ENCODE measurements at places on chromosomes 2 and 18. TPM values are rescaled to one million over a fixed set of nuclear protein-coding genes. Genes with fewer than 3 reads are reported as not detected.

Gene MARCO
- total RNA-seq = not detected

Gene NEU2
- total RNA-seq = not detected

Gene G6PC2
- total RNA-seq = not detected

Gene GRHL1
- 0.93 TPM for total RNA-seq

Gene INPP5D
- total RNA-seq = 49.3 TPM

Gene IL36G
- not detected for total RNA-seq

Gene RNU2-63P
- 42.7 TPM for total RNA-seq

Gene EIF2B4
- total RNA-seq = 47.1 TPM

Gene C2orf68
- 26.7 TPM for total RNA-seq

- no peaks in the 10 kb centered on the region for H3K4me1 ChIP-seq
- no peak for DNase-seq
- no peak overlapping the region for H3K4me3 ChIP-seq
- H3K27me3 ChIP-seq = no peaks in the 10 kb centered on the region
Measured at GRCh38 chr18:48821845-48822244, 128.9 kb downstream of the SMAD7 start.

- no peak overlapping the region for H3K27ac ChIP-seq
- no peak overlapping the region for H3K4me3 ChIP-seq
- no peaks in the 10 kb centered on the region for H3K4me1 ChIP-seq
- H3K36me3 ChIP-seq = no peaks in the 10 kb centered on the region
- no peaks in the 10 kb centered on the region for H3K27me3 ChIP-seq
Measured at GRCh38 chr2:202933958-202934357, 21.9 kb downstream of the CARF start.

- H3K4me1 ChIP-seq = no peaks in the 10 kb centered on the region
- H3K27ac ChIP-seq = no peak overlapping the region
- H3K27me3 ChIP-seq = no peaks in the 10 kb centered on the region
- DNase-seq = no peak
- H3K4me3 ChIP-seq = no peak overlapping the region
Measured at GRCh38 chr2:151878655-151879563, 50.7 kb upstream of the ARL5A start.

GRCh38 chr2:30362468-30363081, 84.5 kb upstream of the LCLAT1 start:
- H3K27me3 ChIP-seq = no peaks in the 10 kb centered on the region
- H3K4me1 ChIP-seq = peaks cover 40% of the 10 kb centered on the region
- no peak overlapping the region for H3K4me3 ChIP-seq
- H3K36me3 ChIP-seq = no peaks in the 10 kb centered on the region

- DNase-seq = no peak
- H3K4me1 ChIP-seq = no peaks in the 10 kb centered on the region
- H3K36me3 ChIP-seq = no peaks in the 10 kb centered on the region
- H3K27me3 ChIP-seq = no peaks in the 10 kb centered on the region
Measured at GRCh38 chr2:222039821-222040220, 259.0 kb downstream of the PAX3 start.

DNA sequence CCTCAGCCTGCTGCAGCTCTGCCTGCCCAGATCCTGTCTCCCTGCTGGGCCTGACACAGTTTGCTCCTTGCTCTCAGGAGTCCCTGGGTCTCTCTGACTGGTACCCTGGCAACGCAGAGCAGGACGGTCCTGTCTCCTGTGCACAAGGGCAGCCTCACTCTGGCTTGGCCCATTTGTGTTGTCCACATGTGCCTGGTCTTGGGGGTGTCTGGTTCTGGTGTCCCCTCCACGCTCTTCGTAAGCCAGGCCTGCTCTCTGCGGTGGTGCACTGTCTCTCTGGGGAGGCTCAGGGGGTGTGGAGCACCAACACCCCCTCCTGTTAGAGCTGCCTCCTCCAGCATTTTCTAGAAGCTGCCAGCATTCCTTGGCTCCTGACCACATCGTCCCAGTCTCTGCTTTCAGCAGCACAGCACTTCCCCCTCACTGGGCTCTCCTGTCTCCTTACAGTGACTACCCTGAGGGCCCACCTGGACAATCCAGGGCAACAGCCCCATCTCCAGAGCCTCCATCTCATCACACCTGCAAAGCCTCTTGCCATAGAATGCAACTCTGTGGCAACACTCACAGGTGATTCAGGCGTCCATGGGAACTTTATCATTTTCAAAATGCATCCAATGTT, 235.6 kb upstream of the HS6ST1 start:
- no peaks in the 10 kb centered on the region for H3K4me1 ChIP-seq
- H3K27me3 ChIP-seq = no peaks in the 10 kb centered on the region
- no peak for DNase-seq
- no peaks in the 10 kb centered on the region for H3K36me3 ChIP-seq
- H3K4me3 ChIP-seq = no peak overlapping the region
- H3K27ac ChIP-seq = no peak overlapping the region

- H3K4me3 ChIP-seq = no peak overlapping the region
- no peak for DNase-seq
- H3K27me3 ChIP-seq = no peaks in the 10 kb centered on the region
- no peak overlapping the region for H3K27ac ChIP-seq
- no peaks in the 10 kb centered on the region for H3K36me3 ChIP-seq
Measured at GRCh38 chr18:35609236-35609635, 27.7 kb downstream of the GALNT1 start.

DNA sequence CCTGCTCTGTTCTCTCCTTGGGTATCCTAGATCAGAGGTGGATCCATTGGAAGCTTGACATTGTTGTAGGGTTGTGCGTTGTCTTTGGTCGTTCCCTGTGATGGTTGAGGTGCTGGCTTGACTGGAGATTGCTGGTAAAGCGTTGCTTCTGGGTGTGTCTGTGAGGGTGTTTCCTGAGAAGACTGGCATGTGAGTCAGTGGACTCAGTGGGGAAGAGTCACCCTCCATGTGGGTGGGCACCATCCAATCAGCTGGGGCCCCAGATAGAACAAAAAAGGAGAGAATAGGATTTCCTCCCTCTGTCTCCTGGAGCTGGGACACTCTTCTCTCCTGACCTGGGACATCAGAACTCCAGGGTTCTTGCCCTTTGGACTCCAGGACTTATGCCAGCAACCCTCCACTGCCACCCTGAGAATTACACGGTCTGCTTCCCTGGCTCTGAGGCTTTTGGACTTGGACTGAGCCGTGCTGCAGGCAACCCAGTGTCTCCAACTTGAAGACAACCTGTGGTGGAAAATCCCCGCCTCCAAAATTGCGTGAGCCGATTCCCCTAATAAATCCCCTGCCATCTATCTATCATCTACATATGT, 14.8 kb upstream of the REEP1 start:
- H3K4me1 ChIP-seq = no peaks in the 10 kb centered on the region
- H3K27ac ChIP-seq = no peak overlapping the region
- no peak for DNase-seq

DNA sequence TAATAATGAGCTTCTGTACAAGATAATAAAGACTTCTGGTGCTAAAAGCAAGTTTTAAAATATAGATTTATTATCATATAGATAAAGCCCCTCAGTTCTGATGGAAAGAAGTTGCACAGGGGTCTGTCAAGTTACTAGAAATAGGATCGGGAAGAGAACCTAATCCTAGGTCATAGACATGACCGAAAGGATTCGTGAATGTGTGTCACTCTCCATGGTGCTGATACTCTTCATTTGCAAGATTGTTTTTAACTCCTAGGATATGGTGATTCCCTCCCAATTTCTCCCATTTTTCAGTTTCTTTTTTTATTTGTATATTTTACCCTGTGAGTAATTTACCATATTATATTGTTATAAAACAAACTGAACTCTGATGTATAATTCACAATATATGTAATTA, 58.9 kb upstream of the CTNNA2 start:
- no peaks in the 10 kb centered on the region for H3K27me3 ChIP-seq
- no peaks in the 10 kb centered on the region for H3K36me3 ChIP-seq
- no peak for DNase-seq
- no peak overlapping the region for H3K27ac ChIP-seq
- no peak overlapping the region for H3K4me3 ChIP-seq

DNA sequence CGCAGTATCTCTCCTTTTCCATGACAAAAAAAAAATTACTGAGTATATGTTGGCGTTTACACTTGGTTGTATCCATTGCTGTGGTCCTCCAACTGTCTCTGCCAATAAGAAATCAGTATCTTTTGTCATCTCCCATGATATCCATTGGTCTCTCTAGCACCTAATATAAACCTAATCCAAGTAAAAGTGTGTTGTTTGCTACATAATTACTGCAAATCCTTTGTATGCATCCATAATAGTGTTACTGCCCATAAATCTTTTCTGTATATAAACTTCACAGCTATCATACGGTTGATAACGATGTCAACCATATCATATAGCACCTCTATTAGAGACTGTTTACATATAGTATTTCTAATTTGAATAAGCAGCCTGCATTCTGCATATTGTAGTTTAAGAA, 226.9 kb downstream of the AGPS start:
- peaks cover 6% of the 10 kb centered on the region for H3K4me1 ChIP-seq
- no peak overlapping the region for H3K27ac ChIP-seq
- DNase-seq = no peak
- no peaks in the 10 kb centered on the region for H3K36me3 ChIP-seq
- H3K4me3 ChIP-seq = peak overlapping the region; percentile 88

DNA sequence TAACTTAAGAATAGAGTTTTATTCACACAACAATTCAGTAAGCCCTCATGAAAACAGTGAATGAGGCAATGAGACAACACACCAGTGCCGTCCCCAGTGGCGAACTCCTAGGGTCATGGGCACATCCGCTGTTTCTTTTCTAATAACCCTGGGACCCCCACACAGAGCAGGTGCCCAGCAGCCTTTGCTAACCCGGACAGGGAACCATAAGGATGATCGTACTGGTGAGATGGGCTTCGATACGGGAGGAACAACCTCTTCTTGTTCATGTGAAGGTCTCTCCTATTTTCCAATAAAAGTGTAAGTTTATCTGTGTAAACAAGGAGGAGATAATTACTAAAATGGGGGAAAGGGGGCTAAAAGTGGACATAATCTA, 97.4 kb upstream of the MGAT4A start:
- H3K27ac ChIP-seq = no peak overlapping the region
- H3K4me3 ChIP-seq = no peak overlapping the region
- peaks cover 33% of the 10 kb centered on the region for H3K4me1 ChIP-seq
- H3K36me3 ChIP-seq = no peaks in the 10 kb centered on the region
- no peak for DNase-seq

- H3K27ac ChIP-seq = no peak overlapping the region
- H3K36me3 ChIP-seq = no peaks in the 10 kb centered on the region
- H3K27me3 ChIP-seq = no peaks in the 10 kb centered on the region
- DNase-seq = no peak
- peaks cover 89% of the 10 kb centered on the region for H3K4me1 ChIP-seq
Measured at GRCh38 chr2:43171789-43172188, 54.6 kb downstream of the ZFP36L2 start.

GRCh38 chr2:99698896-99699295, 209.1 kb upstream of the REV1 start:
- no peaks in the 10 kb centered on the region for H3K4me1 ChIP-seq
- no peak overlapping the region for H3K4me3 ChIP-seq
- no peaks in the 10 kb centered on the region for H3K27me3 ChIP-seq
- no peaks in the 10 kb centered on the region for H3K36me3 ChIP-seq

- no peak overlapping the region for H3K27ac ChIP-seq
- no peaks in the 10 kb centered on the region for H3K27me3 ChIP-seq
- H3K4me3 ChIP-seq = no peak overlapping the region
- H3K36me3 ChIP-seq = no peaks in the 10 kb centered on the region
- no peaks in the 10 kb centered on the region for H3K4me1 ChIP-seq
Measured at GRCh38 chr2:72985891-72986683, 68.8 kb downstream of the EMX1 start.

- no peak overlapping the region for H3K27ac ChIP-seq
- H3K36me3 ChIP-seq = no peaks in the 10 kb centered on the region
- H3K4me1 ChIP-seq = no peaks in the 10 kb centered on the region
- no peak for DNase-seq
Measured at GRCh38 chr2:157228946-157229345, 28.6 kb upstream of the GALNT5 start.

- no peaks in the 10 kb centered on the region for H3K27me3 ChIP-seq
- no peak overlapping the region for H3K27ac ChIP-seq
- H3K36me3 ChIP-seq = peaks cover 36% of the 10 kb centered on the region
- no peak for DNase-seq
- no peak overlapping the region for H3K4me3 ChIP-seq
Measured at GRCh38 chr2:70988151-70988550, 6.5 kb downstream of the TEX261 start.

DNA sequence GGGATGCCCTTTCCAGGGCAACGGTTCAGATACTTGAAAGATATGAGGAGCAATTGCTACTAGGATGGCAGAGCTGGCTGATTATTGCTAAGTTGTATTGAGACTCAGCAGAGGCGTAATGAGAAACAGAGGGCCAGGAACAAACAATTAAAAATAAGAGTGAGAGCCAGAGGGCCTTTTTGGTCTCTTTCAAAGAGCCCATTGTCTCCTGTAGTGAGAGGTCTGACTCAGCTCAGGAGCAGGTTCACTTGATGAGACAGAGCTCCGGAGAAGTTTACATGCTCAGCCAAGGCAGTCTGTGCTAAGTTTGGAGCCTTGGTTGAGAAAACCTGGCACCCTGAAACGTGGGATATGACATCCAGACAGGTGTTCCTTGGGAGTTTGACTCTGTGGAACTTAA, 303.9 kb upstream of the DLGAP1 start:
- H3K4me1 ChIP-seq = no peaks in the 10 kb centered on the region
- no peak overlapping the region for H3K4me3 ChIP-seq
- DNase-seq = no peak

GRCh38 chr2:15425712-15426111, 135.4 kb downstream of the NBAS start:
- no peak for DNase-seq
- H3K4me3 ChIP-seq = no peak overlapping the region
- no peaks in the 10 kb centered on the region for H3K27me3 ChIP-seq
- H3K4me1 ChIP-seq = no peaks in the 10 kb centered on the region

- no peaks in the 10 kb centered on the region for H3K27me3 ChIP-seq
- no peaks in the 10 kb centered on the region for H3K36me3 ChIP-seq
- no peak for DNase-seq
- no peak overlapping the region for H3K4me3 ChIP-seq
Measured at GRCh38 chr2:159409116-159409800, 122.8 kb upstream of the WDSUB1 start.

DNA sequence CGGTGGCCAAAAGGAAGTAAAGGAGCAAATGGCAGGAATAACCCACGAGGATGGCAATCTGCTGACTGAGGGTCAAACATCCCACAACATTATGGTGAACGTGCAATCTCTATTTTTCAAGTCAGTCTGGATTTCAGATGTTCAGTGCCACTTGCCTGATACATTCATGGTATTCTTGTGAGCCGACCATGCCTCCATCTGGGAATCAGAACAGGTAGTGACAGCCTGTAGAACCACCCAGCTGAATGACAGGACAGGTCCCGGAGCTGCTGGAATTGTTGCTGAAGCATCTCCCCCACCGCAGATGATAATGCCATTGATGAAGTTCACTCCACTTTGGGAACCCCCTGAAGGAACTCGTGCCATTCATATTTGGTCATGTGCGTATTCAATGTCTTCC, 123.2 kb downstream of the CAPN13 start:
- no peaks in the 10 kb centered on the region for H3K27me3 ChIP-seq
- no peaks in the 10 kb centered on the region for H3K36me3 ChIP-seq
- no peak overlapping the region for H3K27ac ChIP-seq

GRCh38 chr18:60413944-60414547, 41.5 kb upstream of the MC4R start:
- H3K36me3 ChIP-seq = no peaks in the 10 kb centered on the region
- no peak for DNase-seq
- H3K27me3 ChIP-seq = no peaks in the 10 kb centered on the region
- no peaks in the 10 kb centered on the region for H3K4me1 ChIP-seq
- no peak overlapping the region for H3K4me3 ChIP-seq

All from CD8-positive, alpha-beta memory T cell (primary cell).